Activated T-cell treated with anti-CD3 and anti-CD28 coated beads for 24 hours (primary cell): ENCODE measurements at places on chromosomes 2 and 18.

DNA sequence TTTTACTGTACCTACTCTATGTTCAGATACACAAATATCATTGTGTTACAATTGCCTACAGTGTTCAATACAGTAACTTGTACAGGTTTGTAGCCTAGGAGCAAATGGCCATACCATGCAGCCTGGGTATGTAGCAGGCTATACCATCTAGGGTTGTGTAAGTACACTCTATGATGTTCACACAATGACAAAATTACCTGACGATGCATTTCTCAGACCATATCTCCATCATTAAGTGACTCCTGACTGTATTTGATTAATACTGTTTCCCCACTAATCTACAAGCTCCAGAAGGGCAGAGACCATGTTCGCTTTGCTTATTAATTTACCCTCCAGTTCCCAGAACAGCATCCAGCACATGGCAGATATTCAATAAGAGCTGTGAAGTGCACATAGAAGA lies 372.2 kb downstream of the METTL4 start:
- no peak for DNase-seq

DNA sequence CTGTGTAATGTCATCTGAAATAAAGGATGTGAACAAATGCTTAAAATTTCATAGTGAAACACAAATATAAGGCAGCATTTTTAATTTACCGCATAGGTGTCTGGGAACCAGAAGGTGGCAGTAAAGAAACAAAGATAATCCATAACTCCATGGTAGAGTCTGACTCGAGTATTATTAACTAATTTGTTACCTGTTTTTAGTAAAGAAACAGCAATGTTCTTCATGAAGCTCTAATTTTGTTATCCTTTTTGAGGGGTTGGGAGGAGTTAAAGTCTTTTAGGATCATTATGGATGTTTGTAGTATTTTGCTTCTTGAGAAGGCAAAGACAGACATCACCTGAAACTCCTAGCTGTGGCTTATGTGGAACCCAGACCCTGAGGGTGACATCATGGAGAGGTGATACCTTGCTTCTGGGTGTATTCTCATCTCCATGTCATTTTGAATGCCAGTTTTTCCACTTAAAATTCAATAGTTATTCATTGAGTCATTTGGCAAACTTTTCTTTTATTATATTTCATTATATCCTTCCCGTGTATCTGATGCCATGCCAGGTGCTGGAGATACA lies 286.2 kb upstream of the EPAS1 start:
- DNase-seq, result no peak

DNA sequence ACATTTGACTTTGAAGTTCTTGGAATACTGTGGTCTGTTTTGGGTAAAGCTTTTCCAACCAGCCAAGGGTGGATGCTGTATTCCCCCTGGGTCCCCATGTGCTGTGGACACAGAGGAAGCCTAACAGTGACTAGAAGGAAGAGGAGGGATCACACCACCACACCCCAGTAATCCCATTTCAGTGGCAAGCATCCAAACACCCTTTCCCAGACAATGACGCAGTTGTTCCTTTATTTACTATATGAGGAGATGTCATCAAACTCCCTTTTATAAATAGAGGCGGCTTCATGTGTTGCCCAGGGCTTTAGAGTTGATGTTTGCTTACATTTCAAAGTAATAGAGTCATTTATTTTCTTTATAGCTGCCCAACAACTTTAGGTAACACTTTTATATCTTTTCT lies 959.4 kb upstream of the GYPC start:
- no peak for DNase-seq

DNA sequence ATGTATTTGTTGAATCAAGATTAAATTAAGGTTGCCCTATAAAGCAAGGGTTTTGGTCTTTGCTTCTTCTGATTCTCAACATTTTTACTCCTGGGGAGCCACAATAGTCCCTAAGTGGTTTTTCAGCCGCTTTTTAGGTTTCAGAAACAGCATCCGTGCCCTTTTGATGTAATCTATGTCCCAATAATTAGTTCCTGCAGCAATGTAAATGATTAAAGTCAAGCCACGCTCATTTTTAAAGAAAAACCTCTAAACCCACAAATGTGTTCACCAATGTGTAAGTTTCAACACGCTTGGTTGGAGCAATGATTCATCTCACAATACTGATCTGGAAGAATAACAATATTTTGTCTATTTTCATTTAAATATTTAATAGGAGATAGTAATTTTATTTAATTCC lies 5.6 kb downstream of the ARL4C start:
- DNase-seq, result no peak

- DNase-seq, result no peak
These were observed 342.6 kb upstream of the HS6ST1 start for GRCh38 chr2:128661311-128661710.

- DNase-seq, result no peak
These were observed 23.2 kb upstream of the GREB1L start for GRCh38 chr18:21218862-21219261.

GRCh38 chr2:120729406-120730399 lies 6.0 kb upstream of the GLI2 start:
- DNase-seq, result no peak

GRCh38 chr2:159891917-159892730 lies 94.1 kb upstream of the CD302 start:
- DNase-seq, result no peak

DNA sequence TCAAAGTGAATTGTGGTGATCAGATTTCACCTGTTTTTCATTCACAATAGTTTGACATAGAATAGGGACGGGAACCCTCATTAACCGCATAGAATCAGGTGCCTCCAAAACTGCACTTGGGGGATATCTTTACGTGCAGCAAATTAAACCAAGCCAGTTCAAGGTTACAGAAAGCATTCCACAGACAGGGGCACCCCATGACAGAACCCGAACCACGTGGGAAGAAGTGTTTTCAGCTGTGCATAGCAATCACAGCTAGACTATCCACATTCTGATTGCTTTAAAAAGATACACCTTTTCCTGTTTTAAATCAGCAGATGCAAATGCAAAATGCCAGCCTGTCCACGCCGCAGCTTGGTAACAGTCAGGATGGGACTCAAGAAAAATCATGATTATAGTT lies 205.8 kb downstream of the ANAPC1 start:
- no peak for DNase-seq

- peak; percentile 8 for DNase-seq
These were observed 70.0 kb downstream of the TWSG1 start for GRCh38 chr18:9404565-9405060.

- DNase-seq, result no peak
These were observed 13.2 kb downstream of the MEMO1 start for GRCh38 chr2:31997653-31998052.

- DNase-seq, result no peak
These were observed 759.5 kb downstream of the RNF144A start for GRCh38 chr2:7676714-7677113.

DNA sequence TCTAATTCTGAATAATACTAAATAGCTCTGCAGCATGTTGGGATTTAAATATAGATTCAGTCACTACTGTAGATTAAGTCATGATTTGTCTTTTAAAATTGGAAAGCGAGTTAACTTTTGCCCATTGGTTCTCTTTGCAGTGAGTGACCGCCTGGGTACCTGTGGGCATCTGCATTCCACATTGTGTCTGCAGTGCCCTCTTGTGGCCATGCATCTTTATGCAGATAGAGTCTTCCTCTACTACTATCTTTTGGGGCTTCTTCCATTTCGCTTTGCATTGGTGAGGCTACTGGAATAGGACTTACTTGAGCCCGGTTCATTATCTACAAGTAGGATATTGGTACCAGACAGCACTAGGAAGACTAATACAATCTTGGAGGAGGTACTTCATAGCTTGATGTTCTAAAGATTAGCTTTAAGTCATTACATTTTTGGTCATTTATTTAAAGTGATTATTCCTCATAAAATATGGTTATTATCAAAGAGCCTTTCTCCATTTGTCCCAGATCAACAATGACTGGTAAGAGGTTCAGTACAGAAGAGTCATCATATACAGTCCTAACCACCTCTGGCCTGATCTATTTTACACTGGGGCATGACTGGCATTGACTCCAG lies 203.0 kb downstream of the SOCS6 start:
- DNase-seq, result peak; percentile 39

- no peak for DNase-seq
These were observed 20.5 kb upstream of the ITGB6 start for GRCh38 chr2:160220545-160221009.

DNA sequence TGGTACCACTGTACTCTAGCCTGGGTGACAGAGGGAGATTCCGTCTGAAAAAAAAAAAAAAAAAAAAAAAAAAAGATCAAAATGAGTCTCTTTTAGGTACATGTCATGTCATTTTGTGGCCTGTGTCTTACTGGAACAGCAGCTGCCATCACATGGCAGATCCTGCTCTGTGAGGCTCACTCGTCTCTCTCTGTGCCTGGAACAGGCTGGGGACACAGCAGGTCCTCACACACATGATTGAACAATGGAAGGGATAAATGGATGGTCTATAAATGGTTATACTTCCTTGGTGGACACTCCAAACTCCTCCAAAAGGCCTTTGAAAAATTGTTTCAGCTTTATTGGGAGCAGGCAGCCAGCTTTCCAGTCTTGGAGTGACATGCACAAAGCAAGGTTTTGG lies 236.2 kb upstream of the COPS8 start:
- no peak for DNase-seq

DNA sequence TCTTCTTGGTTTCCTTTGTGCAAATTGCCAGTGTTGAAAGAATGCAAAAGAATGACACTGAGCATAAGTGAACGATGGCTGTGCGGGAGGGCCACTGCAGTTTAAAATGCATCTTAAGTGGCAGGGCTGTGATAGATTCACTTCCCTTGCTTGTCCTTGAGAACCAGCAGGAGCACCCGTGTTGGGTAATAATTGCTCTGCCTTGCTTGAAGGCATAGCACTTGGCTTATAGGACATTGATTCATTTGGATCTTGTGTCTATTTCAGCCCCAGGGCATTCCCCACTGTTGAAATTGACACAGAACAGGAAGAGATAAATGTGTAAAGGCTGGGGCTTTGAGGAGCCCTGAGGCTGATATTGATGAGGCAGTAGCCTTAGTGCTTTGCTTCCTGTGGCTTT lies 1003.7 kb upstream of the GYPC start:
- no peak for DNase-seq

DNA sequence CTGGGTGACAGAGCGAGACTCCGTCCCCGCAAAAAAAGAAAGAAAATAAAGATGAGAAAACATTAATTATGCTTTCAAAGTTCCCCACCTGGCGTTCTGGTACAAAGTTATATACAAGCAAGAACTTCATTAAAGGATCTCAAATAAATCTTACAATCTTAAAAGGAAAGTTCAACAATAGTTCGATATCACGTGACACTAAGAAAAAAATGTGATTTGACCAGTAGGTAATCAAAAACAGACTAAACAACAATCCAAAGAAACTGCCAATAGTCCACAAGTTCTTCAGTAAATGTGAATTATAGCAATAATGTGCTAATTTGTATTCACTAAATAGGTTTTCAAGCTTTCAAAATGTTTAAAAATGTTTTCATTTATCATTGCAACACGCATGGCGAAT lies 130.4 kb downstream of the NRXN1 start:
- no peak for DNase-seq

GRCh38 chr2:65345631-65346030 lies 86.8 kb downstream of the SPRED2 start:
- no peak for DNase-seq

- no peak for DNase-seq
These were observed 392.7 kb upstream of the ST6GAL2 start for GRCh38 chr2:107278672-107279071.

DNA sequence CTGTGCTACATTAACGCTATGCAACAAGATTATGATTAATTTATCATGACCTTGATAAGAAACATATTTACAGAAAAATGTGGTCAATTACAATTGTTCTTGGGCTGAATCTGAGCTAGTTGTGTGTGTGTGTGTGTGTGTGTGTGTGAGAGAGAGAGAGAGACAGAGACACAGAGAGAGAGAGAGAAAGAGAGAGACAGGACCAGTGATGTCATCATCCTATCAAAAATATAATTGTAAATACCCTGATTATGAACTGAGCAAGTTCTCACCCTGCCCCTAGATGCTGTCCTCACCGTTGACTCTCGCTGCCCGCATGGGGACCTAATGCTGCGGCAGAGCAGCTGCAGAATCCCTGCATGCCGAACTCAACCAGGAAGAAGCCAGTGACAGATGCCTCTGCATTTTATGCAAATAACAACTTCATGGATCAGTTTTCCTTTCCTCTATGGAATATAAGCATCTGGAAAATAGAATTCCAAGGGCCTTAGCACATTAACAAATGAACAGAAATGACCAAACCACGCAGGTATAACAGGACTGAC lies 512.5 kb downstream of the PLCL1 start:
- no peak for DNase-seq

DNA sequence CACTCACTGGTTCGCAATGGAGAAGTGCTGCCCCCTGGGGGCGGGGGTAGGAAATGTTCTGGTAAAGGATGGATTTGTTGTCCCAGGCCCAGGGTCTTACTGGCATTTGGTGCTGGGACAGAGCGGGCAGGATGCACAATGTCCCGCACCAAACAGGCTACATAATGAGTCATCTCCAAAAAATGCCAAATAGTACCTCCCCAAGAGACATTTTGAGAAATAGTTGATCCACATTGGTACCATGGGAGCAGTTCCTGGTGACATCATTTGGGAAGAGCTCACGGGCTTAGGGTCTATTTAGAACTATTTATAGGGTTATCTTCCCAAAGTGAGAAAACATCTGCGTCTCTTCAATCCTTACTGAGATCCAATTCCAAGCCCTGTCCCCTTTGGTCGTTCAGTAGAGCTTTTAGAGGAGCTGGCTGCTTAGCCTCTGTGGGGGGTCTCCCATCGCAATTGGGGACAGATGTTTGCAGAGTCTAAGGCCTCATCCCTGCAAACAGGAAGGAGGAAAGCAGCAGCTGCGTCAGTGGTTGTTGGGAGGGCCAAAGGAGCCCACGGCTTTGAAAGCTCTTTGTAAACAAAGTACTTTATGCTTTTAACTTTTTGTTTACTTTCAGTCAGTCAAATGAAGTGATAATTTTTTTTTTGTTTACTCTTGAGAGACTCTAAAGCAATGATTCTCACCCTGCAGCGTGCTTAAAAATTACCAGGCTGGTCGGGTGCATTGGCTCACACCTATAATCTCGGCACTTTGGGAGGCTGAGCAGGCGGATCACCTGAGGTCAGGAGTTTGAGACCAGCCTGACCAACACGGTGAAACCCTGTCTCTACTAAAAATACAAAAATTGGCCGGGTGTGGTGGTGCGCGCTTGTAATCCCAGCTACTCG lies 49.3 kb downstream of the GREB1 start:
- peak; percentile 45 for DNase-seq

- DNase-seq, result no peak
These were observed 28.0 kb downstream of the SERPINB11 start for GRCh38 chr18:63730773-63731172.

DNA sequence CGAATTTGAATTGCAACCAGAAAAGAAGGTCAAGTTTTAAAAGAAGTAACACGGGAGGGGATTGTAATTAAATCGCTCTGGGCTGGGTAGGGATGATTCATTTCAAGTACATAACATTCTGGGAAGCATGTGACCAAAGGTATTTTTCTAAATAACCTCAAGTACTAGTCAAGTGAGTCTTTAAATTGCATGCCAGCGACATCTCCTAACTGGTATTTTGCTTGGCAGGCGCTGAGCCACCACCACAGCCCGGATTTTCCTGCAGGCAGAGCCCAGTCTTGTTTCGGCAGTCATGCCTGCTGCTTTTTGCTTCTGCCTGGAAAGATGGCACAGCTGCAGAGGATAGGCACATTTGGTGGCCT lies 33.7 kb upstream of the NPAS2 start:
- DNase-seq, result no peak

GRCh38 chr18:53799134-53799533 lies 425.3 kb downstream of the MBD2 start:
- no peak for DNase-seq
